T-helper 2 cell treated with Interferon-gamma antibody and Interleukin-4, amounts not matched to agents 5 μg/mL and 100 μg/mL, for 36 hours (primary cell): ENCODE measurements at places on chromosomes 11 and 22.
A peak's percentile ranks its signal among the peaks of the same experiment; 100 is the strongest.

GRCh38 chr22:40462195-40462984 lies 92.0 kb downstream of the SGSM3 start:
- DNase-seq: peak; percentile 26

DNA sequence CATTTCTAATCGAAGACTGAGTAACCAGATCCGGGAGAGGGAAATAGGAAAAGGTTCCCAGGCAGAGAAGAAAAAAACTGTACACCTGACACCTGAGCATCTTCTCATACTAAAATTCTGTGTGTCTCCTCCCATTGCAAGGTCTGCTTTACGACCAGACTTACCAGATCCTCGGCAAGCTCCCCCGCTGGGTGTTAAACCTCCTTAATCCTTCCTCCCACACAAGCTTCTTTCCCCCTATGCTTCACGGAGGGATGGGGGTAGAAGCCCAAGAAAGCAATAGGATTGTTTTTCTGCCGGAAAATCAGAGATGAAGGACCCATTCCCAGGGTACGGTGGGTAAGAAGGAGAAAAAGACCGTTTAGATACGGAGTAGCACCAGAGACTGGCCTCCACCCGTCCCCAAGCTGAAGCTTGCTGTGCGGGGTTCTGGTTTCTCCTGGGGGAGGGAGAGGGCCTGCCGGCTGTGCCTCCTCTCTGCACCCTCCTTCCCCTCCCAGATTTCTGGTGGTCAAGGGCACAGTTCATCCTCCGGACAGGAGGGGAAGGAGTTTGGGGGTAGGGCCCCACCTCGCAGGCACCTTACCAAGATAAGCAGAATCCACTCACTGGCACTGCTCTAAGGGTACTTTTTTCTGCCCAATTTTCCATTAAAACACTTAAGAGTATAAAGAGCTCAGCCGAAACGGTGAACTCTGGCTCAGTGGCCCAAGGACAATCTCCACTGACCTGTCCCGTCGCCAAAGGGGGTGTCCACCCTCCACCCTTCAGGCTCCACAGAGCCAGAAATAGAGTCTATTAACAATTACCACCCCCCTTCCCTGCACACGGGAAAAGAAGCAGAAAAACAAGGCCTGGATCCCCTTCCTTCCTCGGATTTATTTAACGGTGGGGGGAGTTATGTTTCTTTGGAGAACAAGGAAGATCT lies 1.2 kb downstream of the TOB2 start:
- DNase-seq: peak; percentile 23

DNA sequence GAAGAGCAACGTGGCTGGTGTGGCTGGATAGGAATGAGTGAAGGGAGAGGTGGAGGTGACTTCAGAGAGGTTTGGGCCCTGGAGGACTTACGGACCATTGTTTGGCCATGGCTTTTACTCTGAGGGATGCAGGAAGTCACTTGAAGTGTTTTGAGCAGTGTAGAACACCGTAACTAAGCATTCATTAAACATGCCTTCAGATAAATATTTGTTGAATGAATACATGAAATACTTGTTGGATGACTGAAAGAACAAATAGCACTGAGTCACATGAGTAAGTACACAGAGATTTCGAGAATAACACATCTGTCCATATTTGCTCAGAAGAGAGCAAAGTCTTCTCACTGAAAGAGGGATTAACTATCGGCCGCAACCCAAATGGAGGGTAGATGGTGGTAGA lies 182.7 kb upstream of the SNX19 start:
- DNase-seq: no peak

GRCh38 chr11:86814775-86815174 lies 14.4 kb downstream of the PRSS23 start:
- DNase-seq: no peak

GRCh38 chr11:91837411-91838330 lies 386.9 kb upstream of the FAT3 start:
- DNase-seq: no peak

GRCh38 chr11:82732348-82732733 lies 1.3 kb downstream of the FAM181B start:
- DNase-seq: no peak

GRCh38 chr22:32520612-32521011 lies 46.0 kb downstream of the FBXO7 start:
- no peak for DNase-seq

DNA sequence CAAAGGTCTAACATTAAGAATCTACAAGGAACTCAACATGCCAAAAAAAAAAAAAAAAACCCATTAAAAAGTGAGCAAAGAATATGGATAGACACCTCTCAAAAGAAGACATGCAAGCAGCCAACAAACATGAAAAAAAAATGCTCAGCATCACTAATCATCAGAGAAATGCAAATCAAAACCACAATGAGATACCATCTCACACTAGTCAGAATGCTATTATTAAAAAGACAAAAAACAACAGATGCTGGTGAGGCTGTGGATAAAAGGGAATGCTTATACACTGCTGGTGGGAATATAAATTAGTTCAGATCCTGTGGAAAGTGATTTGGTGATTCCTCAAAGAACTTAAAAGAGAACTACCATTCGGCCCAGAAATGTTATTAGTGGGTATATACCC lies 257.7 kb upstream of the PLET1 start:
- DNase-seq: no peak

GRCh38 chr11:95354304-95354703 lies 123.3 kb upstream of the SESN3 start:
- no peak for DNase-seq

GRCh38 chr11:61141601-61142028 lies 19.6 kb downstream of the VPS37C start:
- DNase-seq: no peak

DNA sequence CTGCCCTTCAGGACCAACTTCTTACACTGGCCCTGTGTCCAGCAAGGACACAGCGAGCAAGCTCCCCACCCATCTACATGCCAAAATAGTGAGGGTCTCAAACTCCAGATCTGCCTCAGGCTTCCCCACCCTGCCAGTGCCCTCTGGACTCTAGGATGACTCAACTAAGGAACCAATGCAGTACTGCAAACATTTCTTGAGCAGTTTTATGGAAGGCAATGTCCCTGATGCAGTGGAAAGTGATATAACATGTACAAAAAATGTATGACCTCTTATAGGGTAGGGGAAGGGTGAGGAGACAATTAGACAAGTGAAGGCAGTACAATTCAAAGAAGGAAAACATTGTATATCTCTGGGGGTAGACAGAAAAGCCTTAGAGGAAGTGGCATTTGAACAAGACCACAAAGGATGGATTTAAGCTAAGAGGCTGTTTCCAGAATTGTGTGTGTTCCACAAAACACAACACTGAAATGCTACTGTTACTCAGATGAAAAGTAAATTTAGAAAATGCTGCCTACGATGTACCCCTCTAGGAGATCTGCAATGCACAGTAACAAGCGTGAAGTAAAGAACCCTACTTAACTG lies 47.3 kb downstream of the RAB30 start:
- no peak for DNase-seq

DNA sequence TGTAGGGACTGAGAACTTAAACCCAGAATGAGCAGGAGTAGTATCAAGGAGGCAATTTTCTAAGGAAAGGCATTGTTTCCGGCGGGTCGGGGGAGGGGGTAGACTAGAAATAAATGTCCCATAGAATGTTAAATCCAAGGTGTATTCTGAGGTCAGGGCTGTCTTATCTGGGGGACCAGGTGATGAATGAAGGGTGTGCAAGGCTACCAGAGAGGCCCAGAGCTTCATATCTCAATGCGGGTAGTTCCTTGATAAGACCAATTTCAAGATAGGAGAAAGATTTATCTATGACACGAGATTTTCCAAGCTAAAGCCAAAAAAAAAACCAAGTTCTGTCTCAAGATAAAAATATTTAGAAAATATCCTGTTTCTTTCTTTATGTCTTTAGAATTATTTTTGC lies 8.3 kb upstream of the RCE1 start:
- no peak for DNase-seq

- DNase-seq: no peak
Observed at GRCh38 chr11:8910649-8911026, 351 bp upstream of the AKIP1 start.

GRCh38 chr11:58965246-58965985 lies 26.1 kb downstream of the GLYATL1 start:
- DNase-seq: no peak

GRCh38 chr22:46076651-46077339 lies 73.5 kb upstream of the PPARA start:
- no peak for DNase-seq

DNA sequence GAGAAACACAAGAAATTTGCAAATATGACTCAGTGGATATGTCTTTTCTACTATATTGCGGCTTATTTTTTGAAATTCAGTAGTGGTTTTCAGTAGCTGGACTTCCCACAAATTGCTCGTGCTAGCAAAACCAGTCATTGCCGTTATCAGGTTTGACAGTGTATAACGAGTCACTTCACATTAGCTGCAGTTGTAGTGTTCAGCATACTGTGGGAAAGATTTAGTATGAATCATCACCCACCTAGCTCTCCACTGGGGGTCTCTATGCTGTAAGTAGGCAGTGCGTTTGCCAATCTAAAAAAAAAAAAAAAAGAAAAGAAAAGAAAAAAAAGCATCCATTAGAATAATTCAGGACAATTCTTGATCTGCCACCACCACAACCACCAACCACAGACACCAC lies 1318.9 kb downstream of the LRRC4C start:
- no peak for DNase-seq

DNA sequence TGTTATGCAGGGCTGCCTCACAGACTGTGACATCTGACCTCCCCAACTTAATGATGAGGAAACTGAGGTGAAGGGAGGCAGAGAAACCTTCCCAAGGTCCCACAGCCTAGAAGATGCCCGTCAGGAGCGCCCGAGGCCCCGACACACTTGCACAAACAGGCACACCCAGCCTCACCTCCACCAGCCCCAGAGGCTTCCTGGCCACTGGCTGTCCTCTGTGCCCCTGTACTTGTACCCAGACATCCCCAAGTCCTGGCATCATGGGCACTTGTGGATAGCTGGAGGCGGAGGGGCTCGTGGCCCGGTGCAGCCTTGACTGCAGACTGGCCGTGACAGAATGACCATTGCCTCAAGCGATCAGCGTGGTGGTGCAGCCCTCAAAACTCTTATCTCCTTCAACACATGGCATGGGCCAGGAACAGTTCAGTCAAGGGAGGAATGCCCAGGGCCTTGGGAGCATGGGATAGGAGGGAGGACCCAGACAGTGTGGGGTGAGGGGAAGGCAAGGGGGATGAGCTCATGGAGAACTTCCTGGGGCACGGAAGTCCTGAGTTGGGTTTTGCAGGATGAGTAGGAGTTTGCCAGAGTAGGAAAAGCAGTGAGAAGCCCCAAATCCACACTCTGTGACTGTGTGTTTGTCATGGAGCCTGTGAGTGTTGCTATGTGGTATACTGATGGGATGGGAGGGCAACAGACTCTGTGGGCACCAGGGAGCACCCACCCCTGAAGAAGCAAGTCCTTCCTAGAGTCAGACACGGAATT lies 25.8 kb upstream of the PPARA start:
- DNase-seq: no peak

DNA sequence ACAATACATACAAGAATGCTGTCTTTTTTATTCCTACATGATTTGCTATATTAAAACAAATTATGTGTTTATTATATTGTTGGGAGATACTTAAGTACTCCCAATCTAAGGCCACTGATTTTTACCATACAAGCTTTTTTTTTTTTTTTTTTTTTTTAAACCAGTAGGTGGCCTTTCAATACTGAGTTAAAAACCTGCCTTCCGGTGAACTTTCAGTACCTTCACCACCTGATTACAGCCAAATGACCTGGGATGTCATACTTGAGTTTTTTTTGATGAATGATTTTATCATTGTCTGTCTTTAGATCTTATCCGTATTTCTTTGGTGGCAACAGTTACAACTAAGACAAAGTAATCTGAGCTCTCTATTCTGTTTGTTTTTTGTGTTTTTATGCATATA lies 94.0 kb upstream of the FOLH1 start:
- no peak for DNase-seq

GRCh38 chr22:45092644-45093043 lies 71.1 kb upstream of the NUP50 start:
- no peak for DNase-seq

- no peak for DNase-seq
Observed at GRCh38 chr11:60977836-60978235, 6.4 kb downstream of the CD6 start.

GRCh38 chr22:22968366-22968765 lies 80.8 kb downstream of the IGLL5 start:
- no peak for DNase-seq

DNA sequence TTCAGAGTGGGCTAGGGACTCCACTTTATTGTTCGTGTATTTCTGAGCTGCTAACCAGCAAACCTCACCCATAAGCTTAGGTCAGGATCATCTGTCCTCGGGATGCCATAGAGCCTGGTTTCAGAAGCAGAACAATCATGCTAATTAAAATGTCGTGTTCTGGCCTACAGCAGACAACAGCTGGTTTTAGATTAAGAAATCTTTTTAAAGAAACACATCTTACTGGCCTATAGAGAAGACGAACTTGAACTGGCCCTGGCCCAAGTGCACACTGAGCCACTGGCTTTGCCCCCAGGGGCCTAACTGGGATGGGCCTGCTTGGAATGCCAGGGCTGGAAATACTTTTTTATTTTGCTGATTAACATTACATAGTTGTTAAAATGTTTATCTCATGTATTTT lies 63.2 kb downstream of the ALX4 start:
- DNase-seq: no peak

DNA sequence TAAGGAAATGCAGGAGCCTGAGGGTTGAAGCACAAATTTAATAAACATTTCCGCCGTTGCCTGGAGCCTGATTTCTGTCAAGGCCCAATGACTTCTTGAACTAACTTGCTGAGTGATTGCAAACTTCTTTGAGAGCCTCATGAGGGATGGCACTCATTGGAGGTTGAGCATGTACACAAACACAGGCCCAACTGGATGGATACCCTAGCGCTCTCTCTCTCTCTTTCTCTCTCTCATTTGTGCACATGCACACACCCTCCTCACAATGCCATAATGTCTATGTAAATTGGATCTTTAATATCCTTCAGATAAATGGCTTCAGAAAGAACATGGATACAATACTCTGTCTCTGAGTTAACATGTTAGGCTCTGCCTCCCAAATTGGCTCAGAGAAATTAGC lies 597.7 kb upstream of the CADM1 start:
- no peak for DNase-seq

DNA sequence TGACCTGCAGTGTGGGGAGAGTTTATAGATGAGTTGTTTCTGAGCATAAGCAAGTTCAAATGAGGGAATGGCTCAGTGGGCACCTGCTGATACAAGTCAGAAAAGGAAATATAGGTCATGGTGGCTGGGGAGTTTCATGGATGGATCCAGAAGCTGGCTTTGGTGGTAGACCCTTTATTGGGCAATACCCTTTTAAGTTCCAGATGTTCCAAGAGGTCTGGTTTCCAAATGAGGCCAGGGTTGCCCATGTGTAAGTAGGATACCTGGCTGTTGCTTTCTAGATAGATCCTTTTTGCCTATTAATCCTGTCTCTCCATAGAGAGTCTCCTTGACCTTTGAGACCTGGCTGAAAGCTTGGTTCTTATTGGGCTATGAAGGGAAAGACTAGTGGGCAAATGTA lies 2.2 kb downstream of the STIM1 start:
- DNase-seq: no peak

- DNase-seq: no peak
Observed at GRCh38 chr22:35335936-35336781, 36.5 kb downstream of the TOM1 start.

DNA sequence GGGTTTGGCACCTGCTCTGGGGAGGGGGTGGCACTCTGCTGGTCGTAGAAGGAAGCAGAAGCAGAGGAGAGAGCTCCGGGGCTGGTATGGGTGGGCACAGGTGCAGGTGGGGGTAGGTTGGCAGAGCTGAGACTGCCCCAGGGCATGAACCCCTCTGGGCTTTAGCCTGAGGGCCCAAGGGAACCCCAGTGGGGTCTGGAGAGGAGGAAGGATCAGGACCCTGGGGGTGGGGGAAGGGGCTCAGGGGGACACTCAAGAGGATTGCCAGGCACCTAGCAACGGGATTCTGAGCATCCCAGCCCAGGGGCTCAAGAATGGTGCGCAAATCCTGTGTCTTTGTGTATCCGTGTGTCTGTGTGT lies 6.3 kb downstream of the ALDH3B2 start:
- no peak for DNase-seq
